ENCODE measurements at places on chromosomes 3 and 15.
A peak's percentile ranks its signal among the peaks of the same experiment; 100 is the strongest.

DNA sequence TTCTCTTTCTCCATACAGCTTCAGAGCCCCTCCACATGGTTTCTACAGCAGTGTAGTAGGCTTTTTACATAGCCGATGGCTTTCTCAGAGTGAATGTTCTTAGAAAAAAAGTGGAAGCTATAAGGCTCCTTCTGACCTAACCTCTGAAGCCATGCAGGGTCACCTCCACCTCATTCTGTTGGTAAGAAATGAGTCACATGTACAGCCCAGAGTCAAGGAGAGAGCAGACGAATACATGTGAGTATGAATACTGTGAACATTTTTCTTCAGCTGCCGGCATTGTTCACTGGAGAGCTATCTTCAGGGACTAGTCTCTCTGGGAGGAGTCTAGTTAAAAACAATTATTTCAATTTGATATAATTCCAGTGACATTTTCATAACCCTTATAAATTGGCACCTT is 68.2 kb upstream of the THRB start:
- DNase-seq: no peak

DNA sequence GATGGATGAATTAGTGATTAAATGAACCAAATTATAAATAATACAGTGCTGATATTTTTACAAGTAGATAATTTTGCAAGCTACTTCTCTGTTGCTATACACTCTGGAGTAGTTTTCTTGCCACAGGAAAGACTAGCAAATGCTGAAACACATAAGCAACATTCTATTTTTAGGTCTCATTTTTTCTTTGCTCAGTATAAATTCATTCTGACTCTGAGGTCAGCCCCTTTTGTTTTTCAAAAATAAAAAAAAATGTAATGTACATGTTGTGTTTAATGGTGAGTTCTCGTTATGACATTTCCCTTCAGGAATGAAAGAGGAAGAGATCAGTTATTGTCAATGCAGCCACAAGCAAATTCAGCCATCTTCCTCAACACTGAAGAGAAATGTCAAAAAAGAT is 24.9 kb downstream of the GJD2 start:
- no peak for DNase-seq

DNA sequence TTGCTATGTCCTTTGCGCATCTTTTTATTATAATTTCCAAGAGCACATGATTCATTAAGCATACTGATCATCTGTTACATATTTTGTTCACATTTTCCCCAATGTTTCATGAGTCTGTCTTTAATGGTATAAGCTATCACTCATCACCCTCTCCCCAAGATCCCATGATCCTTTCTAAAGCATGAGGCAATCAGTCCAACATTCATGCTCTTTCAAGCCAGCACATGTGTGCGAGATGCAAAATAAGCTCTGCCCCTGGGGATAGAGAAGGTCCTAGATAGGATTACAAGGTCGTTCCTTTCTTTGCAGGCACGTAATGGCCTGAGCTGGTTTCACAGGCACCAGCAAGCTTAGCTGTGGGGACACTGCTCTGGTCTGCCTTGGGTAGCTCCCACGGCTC is 32.2 kb upstream of the B3GNT5 start:
- DNase-seq: no peak

- DNase-seq: no peak
Observed at GRCh38 chr3:37125195-37126073, 48.9 kb downstream of the LRRFIP2 start.

- DNase-seq: no peak
Observed at GRCh38 chr3:71961378-71961777, 176.4 kb upstream of the PROK2 start.

- DNase-seq: no peak
Observed at GRCh38 chr3:2099028-2099671, 484 bp downstream of the CNTN4 start.

DNA sequence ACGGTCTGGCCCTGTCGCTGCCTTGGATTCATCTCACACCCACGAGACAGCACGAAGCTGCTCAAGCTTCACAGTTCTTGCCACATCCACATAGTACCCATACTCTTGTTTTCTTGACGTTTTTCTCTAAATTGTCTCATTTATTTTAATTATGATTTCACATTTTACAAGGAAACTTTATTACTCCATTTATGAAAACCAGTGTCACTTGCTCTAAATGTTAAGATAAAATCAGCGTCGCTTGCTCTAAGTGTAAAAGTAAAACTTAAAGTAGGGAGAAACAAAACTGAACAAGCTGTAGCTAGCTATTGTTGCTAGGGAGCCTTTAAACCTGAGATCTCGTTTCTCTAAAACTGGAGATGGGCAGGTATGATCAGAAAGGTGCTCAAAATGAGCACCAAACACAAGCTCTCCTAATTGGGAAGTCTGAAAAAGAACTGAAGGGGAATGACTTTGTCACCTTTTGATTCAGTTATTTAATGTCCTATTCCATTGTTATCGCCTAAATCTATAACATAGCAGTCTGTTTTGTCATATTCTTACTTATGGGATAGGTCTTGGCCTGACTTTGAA is 680 bp downstream of the IFT122 start:
- peak; percentile 69 for DNase-seq

DNA sequence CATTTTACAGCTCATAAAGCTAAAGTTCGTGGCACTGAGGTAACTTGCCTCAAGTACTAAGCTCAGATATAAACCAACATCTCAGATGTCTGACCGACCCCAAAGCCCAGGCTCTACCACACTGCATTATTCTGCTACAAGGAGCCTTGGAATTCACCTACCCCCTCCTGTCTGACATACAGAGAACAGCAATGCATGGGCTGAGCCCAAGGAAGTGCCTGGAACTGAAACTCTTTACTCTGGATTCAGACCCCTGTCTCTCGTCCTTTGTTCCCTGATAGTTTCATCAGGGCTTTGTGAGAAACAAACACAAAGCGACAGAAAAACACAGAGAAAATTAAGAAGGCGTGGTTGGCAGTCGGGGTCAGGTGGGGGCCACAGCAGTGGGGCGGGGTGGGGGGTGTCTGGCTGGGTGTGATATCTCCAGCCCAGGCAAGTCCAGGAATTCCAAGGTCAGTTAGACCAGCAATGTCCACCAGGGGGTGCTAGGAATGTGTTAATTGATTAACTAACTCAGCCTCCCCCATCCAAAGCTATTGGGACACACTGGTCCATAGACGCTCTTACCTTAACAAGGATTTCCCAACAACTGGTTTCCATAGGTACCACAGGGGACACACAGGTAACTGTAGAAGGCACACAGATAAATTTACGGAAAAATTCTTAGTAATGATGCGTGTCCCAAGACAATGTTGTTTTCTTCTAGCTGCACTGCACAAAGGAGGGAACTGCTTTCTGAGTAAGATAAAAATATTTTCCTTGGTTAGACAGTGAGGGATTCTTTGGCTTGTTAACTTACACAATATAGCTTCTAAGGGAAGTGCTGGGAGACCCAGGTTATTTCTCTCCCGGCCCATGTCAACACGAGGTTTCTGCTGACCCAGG is 18.8 kb upstream of the SSUH2 start:
- DNase-seq: peak; percentile 65

Measured in inflammatory macrophage treated with lipopolysaccharide for 4 hours (primary cell).